Uterine smooth muscle cell (primary cell): ENCODE measurements at places on chromosomes 3 and 15. TPM values are rescaled to one million over a fixed set of nuclear protein-coding genes. Genes with fewer than 3 reads are reported as not detected.

The ATP13A5 gene
- total RNA-seq: not detected in 2 replicates

The CACNA2D3 gene
- total RNA-seq: not detected in 2 replicates

The MESP2 gene
- 0.55 and 0.75 TPM in 2 replicates for total RNA-seq

The CPEB1 gene
- 34.7 and 35.2 TPM in 2 replicates for total RNA-seq
